ENCODE measurements at places on chromosomes 1 and 21. TPM values are rescaled to one million over a fixed set of nuclear protein-coding genes. Genes with fewer than 3 reads are reported as not detected.
A peak's percentile ranks its signal among the peaks of the same experiment; 100 is the strongest.

- no peaks in the 10 kb centered on the region for H3K36me3 ChIP-seq
- H3K4me3 ChIP-seq, result no peak overlapping the region
- H3K27ac ChIP-seq, result no peak overlapping the region
- peaks cover 24% of the 10 kb centered on the region for H3K4me1 ChIP-seq
- no peak for DNase-seq
These were observed 75.0 kb upstream of the DPT start for GRCh38 chr1:168803806-168804510.

- no peak for DNase-seq
- H3K4me1 ChIP-seq, result peaks cover 13% of the 10 kb centered on the region
- no peaks in the 10 kb centered on the region for H3K27me3 ChIP-seq
- peak overlapping the region; percentile 62 for H3K4me3 ChIP-seq
- H3K36me3 ChIP-seq, result no peaks in the 10 kb centered on the region
- H3K27ac ChIP-seq, result peak overlapping the region; percentile 79
These were observed 464 bp downstream of the ACBD6 start for GRCh38 chr1:180501865-180502360.

DNA sequence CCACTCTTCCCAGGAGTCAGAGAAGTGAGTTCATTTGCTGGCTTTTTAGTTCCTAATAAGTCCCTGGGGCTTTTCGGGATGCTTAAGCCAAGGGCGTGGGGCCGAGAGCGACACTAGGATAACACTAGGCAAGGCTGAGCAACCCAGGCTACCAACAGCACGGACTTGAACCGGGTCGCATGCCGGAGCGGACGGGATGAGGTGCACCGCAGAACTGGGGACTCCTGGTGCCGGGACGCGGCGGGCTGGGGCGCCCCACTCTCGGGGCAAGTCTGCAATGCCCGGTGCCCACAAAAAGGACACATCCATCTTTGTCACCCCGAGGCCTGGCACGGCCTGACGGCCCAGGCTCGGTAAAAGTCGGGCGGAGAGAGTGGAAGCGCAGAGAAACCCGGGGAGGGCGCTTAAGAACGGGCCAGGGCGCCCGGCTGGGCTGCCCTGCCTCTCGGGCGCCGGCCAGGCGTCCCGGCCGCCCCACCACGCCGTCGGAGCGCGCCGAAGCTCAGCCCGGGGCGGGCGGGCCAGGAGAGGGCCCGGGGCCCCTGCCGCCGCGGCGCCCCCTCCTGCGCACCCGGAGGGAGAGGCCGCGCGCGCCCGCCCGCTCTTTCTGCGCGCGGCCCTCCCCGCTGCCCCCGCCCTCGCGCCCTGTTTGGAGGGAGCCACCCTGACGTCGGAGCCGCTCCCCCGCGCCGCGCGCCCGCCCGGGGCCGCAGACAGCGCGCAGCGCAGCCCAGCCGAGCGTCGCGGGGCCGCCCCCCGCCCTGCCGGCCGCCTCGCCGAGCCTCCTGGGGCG, at the start of gene NBL1:
NBL1 (plus strand) TSS at position 710 of the 793 bp plus-strand sequence. CDS start 10,720 bp downstream, outside the sequence.
- H3K27me3 ChIP-seq, result peaks cover 8% of the 10 kb centered on the region
- peak within 1 kb of the TSS; percentile 62 for H3K4me3 ChIP-seq
- no peaks in the 10 kb centered on the region for H3K36me3 ChIP-seq
- H3K4me1 ChIP-seq, result peaks cover 3% of the 10 kb centered on the region

DNA sequence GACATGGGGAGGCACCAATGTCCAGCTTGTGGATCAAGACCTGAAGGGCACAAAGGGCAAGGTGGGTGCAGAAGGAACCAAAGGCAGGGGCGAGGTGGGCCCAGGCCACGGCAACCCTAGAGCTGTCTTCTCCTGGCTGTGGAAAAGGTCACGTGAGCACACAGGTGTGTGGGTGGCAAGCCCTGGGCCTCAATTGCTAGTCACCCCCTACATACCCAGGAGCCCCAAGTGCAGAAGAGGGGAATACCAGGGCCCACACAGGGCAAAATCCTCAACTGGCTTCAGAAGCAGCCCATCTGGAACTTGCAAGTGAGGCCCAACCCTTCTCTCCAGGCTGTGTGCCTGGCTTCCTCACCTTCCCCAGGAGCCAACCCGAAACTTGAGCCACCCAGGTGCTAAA, 25.6 kb downstream of the ZBTB17 start:
- H3K36me3 ChIP-seq, result peaks cover 2% of the 10 kb centered on the region
- no peak overlapping the region for H3K4me3 ChIP-seq
- no peaks in the 10 kb centered on the region for H3K4me1 ChIP-seq
- H3K27ac ChIP-seq, result peak overlapping the region; percentile 49

DNA sequence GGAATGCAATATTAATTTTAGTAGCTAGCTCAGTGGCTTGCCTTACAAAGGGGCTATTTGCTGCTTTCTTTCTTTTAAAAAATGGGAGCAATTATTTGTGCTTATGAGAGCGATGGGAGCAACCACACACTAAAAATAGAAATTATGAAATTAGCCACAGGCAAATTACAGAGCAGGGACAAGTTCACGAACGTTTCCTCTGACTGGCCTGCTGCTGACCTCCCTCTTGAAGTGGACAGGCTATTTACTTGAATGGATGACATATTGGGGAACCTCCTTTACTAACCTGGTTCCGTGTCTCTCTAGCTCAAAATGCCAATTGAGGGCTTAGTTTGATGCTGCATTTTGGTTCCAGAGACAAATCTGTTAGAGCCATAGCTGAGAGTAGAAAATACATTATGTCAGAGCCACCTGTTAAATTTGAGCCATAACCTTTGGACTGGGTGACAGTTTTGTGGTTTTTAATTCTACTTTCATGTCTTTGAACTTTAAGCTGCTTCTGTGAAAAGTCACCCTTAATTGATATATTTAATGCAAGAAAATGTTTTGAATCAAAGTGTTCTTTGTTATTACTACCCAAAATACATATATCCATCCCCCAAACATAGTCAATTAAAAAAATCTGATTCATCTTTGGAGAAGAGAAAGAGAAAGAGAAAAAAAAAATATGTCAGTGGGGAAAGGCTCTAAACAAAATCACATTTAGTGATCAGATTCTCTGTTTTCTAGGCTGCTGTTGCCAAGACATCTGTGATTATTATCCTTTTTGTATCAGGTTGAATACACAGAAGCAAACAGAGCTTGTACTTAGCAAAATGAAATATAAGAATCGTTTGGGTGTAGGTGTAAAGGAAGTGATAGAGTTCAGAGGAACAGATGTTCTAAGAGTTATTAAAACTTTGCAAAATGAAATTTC, 351.9 kb downstream of the ADGRL2 start:
- no peaks in the 10 kb centered on the region for H3K27me3 ChIP-seq
- no peak for DNase-seq
- peaks cover 4% of the 10 kb centered on the region for H3K4me1 ChIP-seq

DNA sequence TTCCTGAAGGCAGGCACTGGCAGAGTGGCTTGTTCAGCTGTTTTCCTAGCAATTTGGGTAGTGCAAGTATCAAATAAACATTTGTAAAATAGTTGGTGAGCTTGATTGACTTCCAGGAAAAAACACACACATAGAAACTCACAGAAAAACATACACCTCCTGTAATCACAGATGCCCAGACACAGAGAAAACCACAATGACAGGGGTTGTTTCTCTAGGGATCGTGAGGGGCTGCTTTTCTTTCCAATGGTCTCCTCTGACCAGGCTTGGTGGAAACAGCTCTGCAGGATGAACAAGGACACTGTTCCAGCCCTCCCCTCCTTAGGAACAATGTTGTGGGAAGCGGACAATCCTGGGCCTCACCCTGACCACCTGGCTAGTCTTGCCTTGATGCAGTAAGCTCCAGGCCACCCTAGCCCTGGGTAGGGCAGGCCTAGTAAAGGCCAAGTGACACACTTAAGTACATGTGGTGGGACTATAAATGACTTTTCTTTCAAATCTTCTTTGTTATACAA, 142.5 kb upstream of the HMGB4 start:
- H3K4me3 ChIP-seq, result no peak overlapping the region
- no peaks in the 10 kb centered on the region for H3K36me3 ChIP-seq
- H3K4me1 ChIP-seq, result no peaks in the 10 kb centered on the region
- H3K27ac ChIP-seq, result no peak overlapping the region

DNA sequence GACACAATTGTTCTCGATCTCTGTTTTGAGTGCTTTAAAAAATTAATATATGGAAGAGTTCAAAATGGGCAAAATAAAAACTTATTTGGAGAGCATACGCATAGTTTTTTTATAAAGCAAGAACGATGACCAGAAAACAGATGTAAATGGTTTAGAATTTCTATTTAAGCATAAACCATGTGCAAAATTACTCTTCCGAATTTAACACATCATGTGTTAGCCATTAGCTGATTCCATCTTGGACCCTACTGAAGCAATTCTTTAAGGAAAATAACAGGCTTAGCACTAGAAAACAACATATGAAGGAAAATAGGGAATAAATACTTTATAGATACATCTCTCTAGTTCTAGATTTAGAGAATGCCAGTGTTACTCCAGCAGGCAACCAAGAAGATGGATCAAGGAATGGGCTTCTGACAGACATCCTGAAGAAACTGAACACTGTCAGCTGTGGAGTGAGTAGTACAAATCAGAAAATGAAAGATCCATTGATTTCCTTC, 26.7 kb downstream of the CDC7 start:
- no peak overlapping the region for H3K27ac ChIP-seq
- DNase-seq, result no peak
- H3K27me3 ChIP-seq, result no peaks in the 10 kb centered on the region
- no peaks in the 10 kb centered on the region for H3K4me1 ChIP-seq
- H3K36me3 ChIP-seq, result no peaks in the 10 kb centered on the region

DNA sequence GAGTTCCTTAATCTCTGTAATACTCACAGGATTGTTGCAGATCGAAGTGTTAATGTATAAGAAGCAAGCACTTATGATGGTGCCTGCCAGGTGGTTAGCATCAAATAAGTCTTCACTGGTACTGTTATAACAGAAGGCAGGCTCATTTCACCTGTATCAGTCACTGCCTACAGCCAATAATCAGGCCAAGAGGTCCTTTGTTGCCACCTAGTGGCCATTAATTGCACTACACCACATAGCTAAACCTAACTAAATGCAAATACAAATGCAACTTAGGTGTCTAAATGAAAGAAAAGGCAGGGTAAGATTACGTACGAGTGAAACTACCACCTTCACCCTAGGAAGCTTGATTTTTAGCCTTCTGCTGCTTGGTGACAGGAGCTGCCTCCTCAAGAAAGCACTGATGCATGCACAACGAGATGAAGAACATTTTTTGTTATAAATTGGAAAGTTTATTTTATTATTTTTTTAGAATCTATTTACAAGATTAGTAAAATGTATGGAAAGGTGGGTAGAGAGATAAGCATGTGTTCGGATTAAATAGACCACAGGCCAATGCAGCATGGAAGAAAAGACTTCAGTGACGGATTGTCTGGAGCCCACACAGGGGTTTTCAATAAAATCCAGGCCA, 334.8 kb upstream of the CAMK1G start:
- H3K27ac ChIP-seq, result no peak overlapping the region
- H3K36me3 ChIP-seq, result no peaks in the 10 kb centered on the region
- peak; percentile 49 for DNase-seq
- H3K27me3 ChIP-seq, result no peaks in the 10 kb centered on the region
- no peaks in the 10 kb centered on the region for H3K4me1 ChIP-seq
- no peak overlapping the region for H3K4me3 ChIP-seq

DNA sequence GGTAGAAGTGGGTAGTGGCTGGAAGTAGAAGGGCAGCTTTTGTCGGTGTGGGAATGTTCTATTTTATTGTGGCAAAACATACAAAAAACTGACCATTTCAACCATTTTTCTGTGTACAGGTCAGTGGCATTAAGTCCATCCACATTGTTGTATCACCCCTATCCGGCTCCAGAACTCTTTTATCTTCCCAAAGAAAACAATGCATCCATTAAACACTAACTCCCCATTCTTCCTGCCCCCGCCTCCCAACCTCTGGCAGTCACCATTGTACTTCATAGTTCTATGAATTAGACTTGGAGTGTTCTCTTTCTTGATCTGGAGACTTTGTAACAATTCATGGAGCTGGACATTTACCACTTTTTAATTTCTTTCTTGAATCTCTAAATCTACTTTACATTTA, 55.7 kb downstream of the DEGS1 start:
- peaks cover 11% of the 10 kb centered on the region for H3K36me3 ChIP-seq
- no peak for DNase-seq
- no peaks in the 10 kb centered on the region for H3K27me3 ChIP-seq

Gene LINGO4
- polyA plus RNA-seq, result not detected

Gene CAMTA1
- polyA plus RNA-seq, result 93.5 TPM

Gene C1orf122
- 24.0 TPM for polyA plus RNA-seq

Gene FAM167B
- polyA plus RNA-seq, result 9.2 TPM

Measured in liver (tissue), 10 donors.